Uterus (tissue), 4 donors: ENCODE measurements at places on chromosomes 4 and X. TPM values are rescaled to one million over a fixed set of nuclear protein-coding genes. Genes with fewer than 3 reads are reported as not detected.

- H3K4me3 ChIP-seq, result no peak overlapping the region
- peak; percentile 35 for DNase-seq
- H3K27me3 ChIP-seq, result no peaks in the 10 kb centered on the region
- H3K4me1 ChIP-seq, result no peaks in the 10 kb centered on the region
Observed at GRCh38 chrX:109783701-109784079, 50.6 kb upstream of the ACSL4 start.

DNA sequence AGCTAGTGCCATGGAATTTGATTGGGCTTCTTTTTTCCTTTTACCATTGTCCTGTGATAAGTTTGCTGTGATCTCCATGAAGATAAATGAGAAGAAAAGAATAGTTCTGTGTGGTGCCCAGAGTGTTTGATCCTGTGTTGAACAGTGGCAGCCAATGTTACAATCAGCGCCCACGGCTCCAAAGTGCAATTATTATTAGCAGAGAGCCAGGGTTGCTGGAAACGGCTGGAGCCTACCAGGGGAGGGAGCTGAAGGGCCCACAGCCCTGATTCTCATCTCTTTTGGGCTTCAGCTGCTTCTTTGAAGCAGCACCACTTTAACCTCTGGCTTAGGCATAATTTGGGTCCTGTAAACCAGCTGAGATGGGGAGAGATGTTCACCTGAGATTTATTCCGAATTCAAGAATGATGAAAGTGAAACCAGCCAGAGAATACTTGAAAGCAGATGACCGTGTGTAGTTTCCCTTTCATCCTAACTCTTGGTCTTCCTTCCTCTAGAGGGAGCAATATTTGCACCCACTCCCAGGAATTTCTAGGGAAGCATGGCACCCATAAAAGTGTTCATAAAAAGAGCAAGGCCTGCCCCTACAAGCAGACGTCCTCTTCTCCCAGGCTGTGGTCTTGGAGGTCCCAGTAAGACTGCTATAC, 298.3 kb downstream of the EVC2 start:
- no peaks in the 10 kb centered on the region for H3K36me3 ChIP-seq
- no peaks in the 10 kb centered on the region for H3K4me1 ChIP-seq
- no peak for DNase-seq
- H3K27me3 ChIP-seq, result no peaks in the 10 kb centered on the region

- H3K27me3 ChIP-seq, result no peaks in the 10 kb centered on the region
- H3K36me3 ChIP-seq, result no peaks in the 10 kb centered on the region
- H3K4me1 ChIP-seq, result peaks cover 6% of the 10 kb centered on the region
- peak overlapping the region; percentile 76 for H3K27ac ChIP-seq
- DNase-seq, result no peak
Observed at GRCh38 chr4:4541040-4541631, 712 bp downstream of the STX18 start.

- DNase-seq, result no peak
- H3K36me3 ChIP-seq, result no peaks in the 10 kb centered on the region
- no peak overlapping the region for H3K27ac ChIP-seq
Observed at GRCh38 chr4:186342582-186342981, 76.6 kb downstream of the F11 start.

CT45A5 gene
- not detected for total RNA-seq

DNA sequence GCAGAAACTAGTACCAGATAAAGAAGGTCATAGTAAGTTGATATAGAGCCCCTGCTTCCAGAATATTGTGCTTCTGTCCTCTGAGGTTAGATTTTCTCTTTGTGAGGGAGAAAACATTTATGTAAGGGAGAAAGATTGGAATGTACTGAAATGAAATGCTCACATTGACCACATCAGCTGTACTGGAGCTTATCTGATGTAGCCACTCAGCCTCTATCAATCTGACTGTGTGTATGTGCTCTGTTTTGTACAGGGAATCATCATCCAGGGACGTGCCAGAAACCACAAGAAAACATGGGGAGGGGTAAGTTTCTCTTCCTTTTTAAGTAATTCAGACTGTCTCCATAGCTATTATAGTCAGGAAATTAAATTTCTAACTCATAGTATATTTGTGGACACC, 56.8 kb downstream of the PRRG1 start:
- H3K4me3 ChIP-seq, result no peak overlapping the region
- no peaks in the 10 kb centered on the region for H3K27me3 ChIP-seq
- no peaks in the 10 kb centered on the region for H3K4me1 ChIP-seq
- H3K27ac ChIP-seq, result no peak overlapping the region

- H3K4me1 ChIP-seq, result no peaks in the 10 kb centered on the region
- no peaks in the 10 kb centered on the region for H3K36me3 ChIP-seq
- no peak overlapping the region for H3K27ac ChIP-seq
- H3K4me3 ChIP-seq, result no peak overlapping the region
Observed at GRCh38 chr4:124322234-124323065, 390.1 kb downstream of the ANKRD50 start.
